Stimulated activated CD4-positive, alpha-beta T cell treated with anti-CD3 and anti-CD28 coated beads, Interleukin-15, amount 100 ng/mL, for 1 hour (primary cell): ENCODE measurements at places on chromosomes 3 and 15.

- DNase-seq = no peak
Measured at GRCh38 chr3:132381348-132381944, 35.9 kb upstream of the DNAJC13 start.

DNA sequence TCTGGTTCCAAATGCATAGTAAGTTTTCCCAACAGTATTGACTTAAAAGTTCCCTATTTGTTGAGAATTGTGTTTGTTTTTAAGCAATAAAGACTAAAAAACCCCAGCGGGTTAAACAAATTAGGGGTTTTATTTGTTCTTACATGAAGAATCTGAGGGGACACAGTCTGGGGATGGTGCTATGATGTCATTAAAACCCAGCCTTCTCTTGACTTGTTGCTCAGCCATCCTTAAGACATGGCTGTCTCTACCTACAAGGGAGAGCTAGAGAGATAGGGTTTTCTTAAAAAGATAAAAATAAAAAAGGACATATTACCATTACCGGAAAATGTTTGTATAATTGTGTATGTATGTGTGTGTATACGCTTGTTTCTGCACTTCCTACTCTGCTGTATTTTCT, 11.7 kb upstream of the ARL14 start:
- DNase-seq = no peak

GRCh38 chr3:135007607-135008006, 212.5 kb downstream of the EPHB1 start:
- DNase-seq = no peak

DNA sequence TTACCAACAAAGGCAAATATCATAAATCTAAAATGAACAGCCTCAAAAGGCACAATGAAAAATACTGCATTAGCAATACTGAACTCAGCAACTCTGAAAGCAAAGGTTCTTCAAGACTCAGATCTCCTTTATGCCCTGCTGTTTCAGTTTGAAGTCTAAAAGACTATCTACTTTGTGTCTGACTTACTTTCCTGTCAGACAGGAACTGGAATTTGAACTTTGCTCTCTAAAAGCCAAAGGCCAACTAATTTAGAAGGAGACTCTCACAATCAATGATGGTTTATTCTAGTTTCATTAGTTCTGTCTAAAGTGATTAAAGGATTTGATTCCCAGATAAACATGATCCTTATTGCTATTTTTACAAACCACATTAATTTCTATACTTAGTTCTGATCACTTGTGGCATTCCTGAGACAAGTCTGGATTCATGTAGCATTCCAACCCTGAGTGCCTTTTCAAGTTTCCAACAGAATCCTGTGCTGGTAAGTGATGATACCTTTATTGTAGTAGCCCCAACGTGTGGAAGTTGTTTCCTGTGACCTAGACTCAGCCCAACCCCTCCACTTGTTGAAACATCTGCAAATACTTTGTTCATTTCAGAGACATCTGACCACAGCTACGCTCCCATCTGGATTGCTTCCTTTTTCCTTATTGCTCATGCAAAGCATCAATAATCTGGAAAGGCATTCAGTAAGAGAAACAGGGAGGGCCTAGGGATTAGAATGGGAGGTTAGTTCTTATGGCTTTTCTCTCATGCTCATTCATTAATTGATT, 14.9 kb upstream of the LEKR1 start:
- no peak for DNase-seq

- DNase-seq = no peak
Measured at GRCh38 chr15:91357486-91357885, 257.4 kb downstream of the SV2B start.

- DNase-seq = no peak
Measured at GRCh38 chr15:64521201-64521600, 60.8 kb downstream of the ZNF609 start.

GRCh38 chr3:68256635-68257223, 602.3 kb upstream of the SUCLG2 start:
- DNase-seq = no peak

- DNase-seq = no peak
Measured at GRCh38 chr15:90286678-90287077, 21.2 kb downstream of the NGRN start.

DNA sequence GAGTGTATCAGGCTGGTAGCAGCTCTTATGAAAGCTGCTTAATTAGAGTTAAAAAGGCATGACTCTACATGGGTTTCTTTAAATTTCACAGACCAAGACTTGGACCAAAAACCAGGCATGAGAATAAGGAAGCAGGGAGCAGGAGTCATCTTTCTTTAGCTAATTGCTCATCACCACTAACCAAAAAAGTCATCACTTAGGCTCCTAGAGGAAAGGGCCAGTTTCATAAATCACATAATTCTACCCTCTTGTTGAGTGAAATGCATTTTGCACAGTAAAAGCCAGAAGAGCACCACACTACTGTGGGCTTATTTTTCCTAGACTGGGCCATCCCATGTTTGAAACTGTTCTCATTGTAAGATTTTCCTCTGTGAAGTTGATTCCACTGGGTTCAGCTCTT, 175.6 kb downstream of the GREM1 start:
- DNase-seq = no peak

DNA sequence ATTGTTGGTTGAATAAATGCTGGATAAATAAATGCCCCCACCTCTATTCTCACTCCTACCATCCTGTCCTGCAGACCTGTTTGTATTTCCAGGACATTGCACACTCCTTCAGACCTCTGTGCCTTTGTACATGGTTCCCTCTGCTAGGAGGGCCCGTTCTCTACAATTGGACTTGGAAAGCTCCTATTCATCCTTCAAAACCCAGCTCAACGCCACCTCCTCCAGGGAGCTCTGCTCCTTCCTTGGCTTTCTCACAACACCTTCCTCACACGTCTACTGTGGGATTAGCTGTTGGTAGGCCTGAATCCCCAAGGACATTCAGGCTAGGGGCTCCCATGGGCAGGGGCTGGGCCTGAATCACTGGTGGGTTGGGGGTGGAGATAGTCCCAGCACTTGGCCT, 78.7 kb upstream of the SEC13 start:
- DNase-seq = no peak

- no peak for DNase-seq
Measured at GRCh38 chr15:93359425-93360131, 270.6 kb upstream of the RGMA start.

GRCh38 chr3:177820683-177821316, 623.5 kb upstream of the TBL1XR1 start:
- no peak for DNase-seq

GRCh38 chr15:57296473-57297162, 79.7 kb upstream of the CGNL1 start:
- DNase-seq = no peak

DNA sequence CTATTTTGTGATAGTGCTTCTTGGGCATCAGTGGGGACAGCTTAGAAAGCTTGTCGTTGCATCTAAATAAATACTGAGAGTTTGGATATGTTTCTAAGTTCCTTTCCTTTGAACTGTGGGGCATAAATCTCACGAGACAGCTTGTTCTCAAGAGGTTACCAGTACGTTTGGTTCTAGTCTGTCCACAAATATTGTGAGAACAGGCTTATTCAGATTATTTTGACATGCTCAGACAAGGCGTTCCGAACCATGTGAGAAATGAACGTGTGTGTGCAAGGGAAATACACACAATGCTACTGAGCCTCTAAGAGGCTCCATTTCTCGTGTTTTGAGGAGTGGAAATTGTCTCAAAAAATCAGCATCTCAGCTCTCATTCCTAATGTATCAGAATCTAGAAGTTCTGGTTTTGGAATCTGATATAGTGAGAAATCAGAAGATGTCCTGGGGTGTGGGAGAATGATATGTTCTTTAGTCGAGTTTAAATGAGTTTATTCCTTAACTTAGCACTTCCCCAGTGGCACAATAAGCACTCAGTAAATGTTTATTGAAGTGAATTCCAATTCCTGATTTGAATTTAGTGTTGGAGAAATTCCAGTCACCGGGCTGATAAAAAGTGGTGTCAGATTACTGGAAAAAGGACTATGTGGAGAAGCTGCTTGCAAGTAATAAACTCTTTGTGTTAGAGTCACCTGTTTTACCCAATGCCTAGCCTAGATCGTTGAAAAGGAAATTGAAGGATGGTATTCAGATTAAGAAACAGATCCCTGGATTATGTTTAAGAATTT, 481.5 kb downstream of the LPP start:
- DNase-seq = no peak

- DNase-seq = no peak
Measured at GRCh38 chr15:48754011-48754410, 56.9 kb downstream of the CEP152 start.

DNA sequence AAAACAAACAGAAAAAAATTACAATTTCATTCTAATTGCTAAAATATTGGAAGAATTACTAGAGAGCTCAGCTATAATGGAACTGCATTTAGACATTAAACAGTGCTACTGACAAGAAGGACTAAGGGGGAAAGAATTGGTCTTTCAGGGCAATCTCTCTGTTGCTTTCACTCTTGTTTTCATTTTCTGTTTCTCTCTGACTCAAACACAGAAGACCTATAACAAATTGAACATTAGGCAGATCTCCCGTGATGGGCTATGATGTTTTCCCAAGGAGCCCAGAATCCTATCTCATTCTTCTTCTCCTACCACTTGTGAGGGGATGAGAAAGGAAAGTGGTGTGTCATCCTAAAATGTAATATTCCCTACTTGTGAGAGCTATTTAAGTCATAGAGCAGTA, 358.0 kb upstream of the TGFBR2 start:
- no peak for DNase-seq

- DNase-seq = no peak
Measured at GRCh38 chr3:191648787-191649186, 187.8 kb downstream of the PYDC2 start.

DNA sequence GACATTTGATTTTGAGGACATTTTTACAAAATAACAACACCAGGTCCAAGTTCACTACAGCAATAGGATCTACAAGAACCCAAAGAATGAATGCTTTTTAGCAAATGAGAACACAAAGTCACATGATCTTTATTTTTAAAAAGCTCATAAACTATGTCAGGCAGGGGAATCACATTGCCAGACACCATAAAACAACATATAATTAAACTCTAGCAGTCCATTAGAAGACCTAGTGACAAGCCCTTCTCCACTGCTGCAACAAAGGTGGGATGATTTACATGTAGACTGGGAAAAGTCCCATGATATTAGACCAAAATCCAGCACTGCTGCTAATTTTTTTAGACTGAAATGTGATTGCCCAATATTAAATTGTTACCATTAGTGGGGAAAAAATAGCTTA, 92.6 kb downstream of the FHIT start:
- DNase-seq = no peak

DNA sequence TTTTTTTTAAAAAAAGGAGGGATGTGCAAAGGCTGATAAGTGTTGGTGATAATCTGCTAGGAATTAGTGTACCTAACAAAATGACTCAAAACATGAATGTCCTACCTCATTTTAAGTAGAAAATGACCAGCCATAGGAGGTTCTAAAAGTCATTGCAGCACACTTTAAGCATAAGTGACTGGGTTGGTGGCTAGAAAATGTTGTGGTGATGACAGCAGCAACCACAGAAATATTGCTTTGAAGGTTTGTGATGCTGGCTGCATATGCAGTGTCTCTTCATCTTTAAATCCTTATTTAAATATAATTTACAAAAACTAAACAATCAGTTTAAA, 55.2 kb downstream of the CMSS1 start:
- no peak for DNase-seq

DNA sequence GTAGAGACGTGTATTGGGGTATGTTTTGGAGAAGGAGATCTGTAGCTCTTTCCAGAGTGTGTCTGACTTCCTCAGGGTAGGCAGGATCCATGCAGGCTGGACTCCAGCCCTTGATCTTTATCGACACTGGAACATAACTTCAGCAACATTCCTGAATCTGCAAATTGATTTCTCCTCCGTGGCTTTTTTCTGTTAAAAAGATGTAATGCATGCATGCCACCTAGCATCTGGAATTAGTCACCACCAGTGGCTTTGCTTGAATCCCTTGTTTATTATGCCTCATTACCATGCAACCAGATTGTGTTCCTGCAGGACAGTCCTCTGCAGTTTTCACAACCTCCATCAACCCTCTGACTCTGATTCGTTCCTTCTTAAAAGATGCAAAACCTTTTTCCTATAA, 86.1 kb downstream of the CCNL1 start:
- DNase-seq = no peak

DNA sequence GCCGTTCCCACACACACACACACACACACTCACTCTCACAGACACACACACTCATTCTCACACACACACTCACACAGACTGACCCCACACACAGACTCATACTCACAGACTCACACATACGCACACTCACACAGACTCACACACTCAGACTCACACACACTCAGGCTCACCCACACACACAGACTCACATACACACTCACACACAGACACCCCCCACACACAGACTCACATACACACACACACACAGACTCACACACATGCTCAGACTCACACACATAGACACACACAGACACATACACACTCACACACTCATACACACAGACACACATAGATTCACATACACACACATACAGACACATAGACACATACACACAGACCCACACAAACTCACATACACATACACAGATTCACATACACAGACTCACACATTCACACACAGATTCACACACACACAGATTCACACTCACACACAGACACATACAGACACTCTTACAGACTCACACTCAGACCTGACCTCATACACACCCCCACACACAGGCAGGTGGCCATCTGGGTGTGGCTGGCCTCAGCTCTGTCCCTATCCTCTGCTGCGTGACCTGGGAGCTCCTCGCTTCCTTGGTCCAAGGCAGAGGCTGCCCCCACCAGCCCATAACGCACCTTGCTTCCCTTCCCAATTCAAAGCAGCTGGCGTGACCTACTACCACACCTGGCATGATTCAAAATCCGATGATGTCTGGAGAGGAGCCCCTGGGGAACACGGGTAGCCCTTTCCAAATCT, 1.9 kb downstream of the C3orf22 start:
- no peak for DNase-seq

- no peak for DNase-seq
Measured at GRCh38 chr3:118187221-118187620, 847.4 kb downstream of the IGSF11 start.

DNA sequence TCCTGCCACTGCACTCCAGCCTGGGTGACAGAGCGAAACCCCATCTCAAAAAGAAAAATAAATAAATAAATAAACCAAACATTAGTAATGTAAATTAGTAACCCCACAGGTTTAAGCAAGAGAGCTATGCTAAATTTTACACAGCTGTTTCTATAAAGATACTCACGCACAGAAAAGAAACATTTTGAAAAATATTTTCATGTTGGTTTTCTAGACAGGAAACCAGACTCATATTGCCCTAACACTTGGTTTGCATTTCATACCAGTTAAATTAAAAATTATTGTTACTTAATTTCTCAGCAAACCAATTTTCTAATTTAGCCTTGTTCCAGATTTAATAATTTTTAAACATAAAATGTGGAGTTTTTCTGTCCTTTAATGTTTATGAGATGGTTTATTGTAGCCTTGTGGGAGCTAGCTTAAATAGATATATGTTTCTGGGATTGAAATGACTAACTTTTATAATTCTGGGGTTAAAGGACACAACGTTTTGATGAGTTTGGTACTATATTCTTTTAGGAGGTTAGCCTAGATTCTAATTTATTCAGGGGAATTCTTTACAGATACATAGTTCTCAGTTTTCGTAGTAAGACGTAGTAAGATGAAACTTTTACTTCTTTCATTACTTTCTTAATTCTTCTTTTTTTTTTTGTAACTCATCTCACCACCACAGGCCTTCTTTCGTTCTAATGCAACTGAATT, 42.6 kb upstream of the SLC4A7 start:
- DNase-seq = no peak

GRCh38 chr3:11562277-11562881, 81.3 kb downstream of the VGLL4 start:
- DNase-seq = no peak
